Fibroblast of villous mesenchyme (primary cell): ENCODE measurements at places on chromosomes 4 and X. TPM values are rescaled to one million over a fixed set of nuclear protein-coding genes. Genes with fewer than 3 reads are reported as not detected.

The ADH1B gene
- total RNA-seq = 0.32 and 0.43 TPM in 2 replicates

The NHS gene
- 2.6 and 5.2 TPM in 2 replicates for total RNA-seq

DNA sequence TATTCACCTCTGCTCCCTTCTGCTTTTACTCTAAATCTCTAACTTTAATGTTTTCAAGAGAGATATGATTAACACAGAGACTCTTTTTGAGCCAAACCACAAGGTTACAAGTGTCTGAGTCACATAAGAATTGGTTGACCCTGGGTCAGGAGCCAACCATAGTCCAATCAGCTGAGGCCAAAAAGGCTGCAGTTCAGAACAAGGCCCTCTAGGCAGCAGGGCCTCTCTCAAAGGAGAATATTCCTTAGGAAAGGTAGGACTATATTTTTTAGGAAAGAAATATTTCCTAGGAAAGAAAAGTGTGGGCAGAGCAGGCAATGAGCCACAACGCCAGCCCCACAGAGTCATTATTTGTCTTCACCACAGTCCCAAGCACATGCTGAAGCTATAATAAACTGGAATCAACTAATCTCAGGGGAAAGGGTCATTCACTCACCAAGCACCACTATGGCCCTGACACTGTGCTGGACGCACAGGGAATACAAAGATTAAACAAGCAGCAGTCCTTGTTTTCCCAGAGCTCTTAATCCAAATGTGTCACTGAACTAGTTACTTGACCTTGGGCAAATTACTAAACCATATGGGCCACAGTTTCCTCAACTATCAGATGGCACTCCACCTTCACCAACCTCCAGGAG is 2.2 kb downstream of the ATP8A1 start:
- peak; percentile 50 for DNase-seq

DNA sequence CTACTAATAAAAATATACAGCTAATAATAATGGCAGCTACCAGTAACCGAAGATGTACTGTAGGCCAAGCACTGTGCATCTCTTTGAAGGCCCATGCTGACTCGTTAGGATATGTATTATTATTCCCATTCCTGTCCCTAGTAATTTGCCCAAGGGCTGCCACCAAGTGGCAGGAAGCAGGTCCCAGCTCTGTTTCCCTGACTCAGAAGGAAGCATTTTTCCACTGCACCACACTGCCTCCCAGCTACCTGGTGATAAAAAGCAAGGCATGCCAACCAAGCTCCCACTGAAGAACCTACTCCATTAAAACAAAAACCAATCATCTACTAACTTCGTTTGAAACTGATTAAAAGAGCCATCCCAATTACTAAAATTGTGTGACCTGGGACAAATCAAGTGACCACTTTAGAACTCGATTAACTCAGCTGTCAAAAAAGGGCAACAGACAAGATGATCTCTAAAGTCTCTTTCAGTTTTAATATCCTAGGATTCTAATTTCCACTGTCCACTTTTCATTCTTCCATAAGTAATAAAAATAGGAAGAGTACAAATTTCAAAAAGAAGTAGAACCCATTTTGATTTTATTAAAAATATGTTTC is 24.3 kb upstream of the PGM2 start:
- peak; percentile 36 for DNase-seq

- DNase-seq = no peak
These were observed 115.7 kb downstream of the NDST4 start for GRCh38 chr4:114997576-114998247.
